ENCODE measurements at places on chromosomes 6 and 20.

- no peak for DNase-seq
Observed at GRCh38 chr6:12842114-12842513, 125.5 kb downstream of the PHACTR1 start.

DNA sequence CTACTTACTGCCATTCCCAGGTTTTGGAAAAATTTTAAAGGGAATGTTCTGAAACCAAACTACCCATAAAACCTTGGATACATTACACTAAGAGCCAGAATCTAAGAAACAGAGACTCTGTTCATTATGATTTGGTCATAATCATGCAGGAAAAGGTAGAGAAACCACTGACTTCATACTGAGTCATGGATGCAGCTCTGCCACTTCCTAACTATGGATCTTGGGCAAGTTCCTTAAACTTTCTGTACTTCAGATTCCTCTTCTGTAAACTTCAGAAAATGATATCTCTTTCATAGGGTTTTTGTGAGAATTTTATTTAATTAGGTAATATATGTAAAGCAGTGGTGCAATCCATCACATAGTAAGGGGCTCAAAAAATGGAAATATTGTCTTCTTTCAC, 20.0 kb downstream of the PLA2G7 start:
- no peak for DNase-seq

GRCh38 chr6:54377776-54378175, 69.5 kb downstream of the TINAG start:
- no peak for DNase-seq

GRCh38 chr6:80254716-80255115, 148.2 kb downstream of the BCKDHB start:
- DNase-seq, result no peak
